ENCODE measurements at places on chromosomes 3 and 15. TPM values are rescaled to one million over a fixed set of nuclear protein-coding genes. Genes with fewer than 3 reads are reported as not detected.

Gene C3orf20
- polyA plus RNA-seq: not detected

Gene USP50
- polyA plus RNA-seq: 6.3 TPM

Gene APEH
- 178 TPM for polyA plus RNA-seq

Gene TRPM1
- 0.17 TPM for polyA plus RNA-seq

Gene VEPH1
- polyA plus RNA-seq: 9.6 TPM

Gene ASB14
- 0.38 TPM for polyA plus RNA-seq

Gene NEO1
- 8.4 TPM for polyA plus RNA-seq

Gene PAQR5
- polyA plus RNA-seq: 8.7 TPM

Gene CGNL1
- polyA plus RNA-seq: 19.4 TPM

Gene UACA
- 25.9 TPM for polyA plus RNA-seq

Gene DPPA2
- polyA plus RNA-seq: 18.9 TPM

Gene MINAR1
- polyA plus RNA-seq: 0.28 TPM

Gene CDC25A
- polyA plus RNA-seq: 17.7 TPM

DNA sequence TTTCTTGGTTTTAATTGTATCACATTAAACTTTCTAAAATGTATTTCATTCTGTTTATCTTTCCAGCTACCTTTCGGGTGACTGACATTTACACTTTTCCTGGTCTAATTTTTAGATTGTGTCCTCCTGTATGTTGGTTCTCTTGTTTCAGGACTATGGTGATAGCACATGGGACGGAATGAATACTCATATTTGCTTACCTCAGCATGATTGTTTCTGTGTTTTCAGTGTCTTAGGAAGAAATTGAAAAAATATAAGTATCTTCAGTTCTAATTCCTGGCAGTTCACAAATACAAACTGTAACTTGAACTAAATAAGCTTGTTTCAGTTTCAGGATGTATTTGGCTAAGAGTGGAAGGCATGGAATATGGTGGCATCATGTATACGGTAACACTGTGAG is 80.1 kb upstream of the ROBO1 start:
- DNase-seq: no peak

- no peak for DNase-seq
Observed at GRCh38 chr15:95866711-95867440, 463.6 kb upstream of the NR2F2 start.

GRCh38 chr3:117063930-117064329 is 354.4 kb downstream of the TUSC7 start:
- no peak for DNase-seq

DNA sequence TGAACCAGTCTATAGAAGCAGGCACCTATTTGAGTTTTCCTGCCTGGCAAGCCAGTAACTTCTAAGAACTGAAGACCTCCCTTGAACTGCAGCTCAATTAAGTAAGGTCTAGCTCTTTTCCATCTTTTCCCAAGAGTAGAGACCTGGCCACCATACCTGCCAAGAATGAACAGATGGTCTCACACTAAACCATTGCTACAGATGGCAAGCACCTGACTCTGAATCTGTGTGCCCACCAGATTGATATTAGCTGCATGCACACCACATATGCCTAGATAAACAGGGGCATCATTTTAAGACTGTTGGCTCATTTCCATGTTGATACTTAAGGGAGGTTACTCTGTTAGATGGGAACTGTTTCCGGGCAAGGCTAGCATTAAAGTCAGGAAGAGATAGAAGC is 34.8 kb upstream of the GSK3B start:
- no peak for DNase-seq

DNA sequence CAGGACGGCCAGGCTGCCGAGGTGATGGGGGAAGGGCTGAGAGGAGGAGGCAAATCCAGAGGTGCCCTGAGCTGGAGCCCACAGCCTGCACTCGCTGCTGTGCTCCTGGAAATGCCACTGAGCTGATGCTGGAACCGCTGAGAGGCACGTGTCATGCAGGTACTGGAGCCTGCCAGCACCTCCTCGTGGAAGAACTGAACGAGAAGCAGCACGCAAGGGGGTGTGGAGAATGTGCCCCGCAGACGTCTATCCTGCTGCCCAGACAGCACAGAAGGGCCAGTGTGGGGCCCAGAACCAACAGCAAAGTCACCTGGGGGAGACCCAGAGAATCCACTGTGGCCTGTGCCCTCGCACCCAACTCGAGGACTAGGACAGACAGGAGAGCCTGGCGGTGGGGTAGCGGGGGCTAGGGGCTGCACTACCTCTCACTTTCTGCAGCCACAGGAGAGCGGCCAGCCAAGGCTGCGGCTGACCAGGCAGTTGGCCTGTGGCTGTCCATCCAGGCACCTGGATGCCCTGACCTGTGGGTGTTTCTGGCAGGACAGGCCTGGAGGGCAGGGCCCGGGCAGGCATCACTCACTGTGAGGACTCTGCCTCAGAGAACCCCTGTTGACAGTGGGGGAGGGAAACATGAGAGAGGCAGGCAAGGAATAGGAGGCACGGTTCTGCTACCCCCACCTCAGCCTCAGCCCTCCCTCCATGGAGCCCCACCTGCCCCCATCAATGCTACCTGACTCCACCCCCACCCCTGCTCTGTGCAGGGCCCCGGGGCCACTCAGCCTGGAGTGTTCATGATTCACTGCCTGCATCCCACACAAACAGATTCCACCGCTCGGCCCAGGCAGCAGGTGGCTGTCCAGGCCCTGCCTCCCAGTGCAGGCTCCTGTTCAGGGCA is 213.1 kb downstream of the TBC1D2B start:
- DNase-seq: peak; percentile 38

GRCh38 chr3:47617086-47618010 is 38.7 kb upstream of the CSPG5 start:
- no peak for DNase-seq

GRCh38 chr3:142180761-142181362 is 31.5 kb upstream of the TFDP2 start:
- DNase-seq: peak; percentile 71

GRCh38 chr3:197950677-197951061 is 679 bp downstream of the RPL35A start:
- DNase-seq: no peak

DNA sequence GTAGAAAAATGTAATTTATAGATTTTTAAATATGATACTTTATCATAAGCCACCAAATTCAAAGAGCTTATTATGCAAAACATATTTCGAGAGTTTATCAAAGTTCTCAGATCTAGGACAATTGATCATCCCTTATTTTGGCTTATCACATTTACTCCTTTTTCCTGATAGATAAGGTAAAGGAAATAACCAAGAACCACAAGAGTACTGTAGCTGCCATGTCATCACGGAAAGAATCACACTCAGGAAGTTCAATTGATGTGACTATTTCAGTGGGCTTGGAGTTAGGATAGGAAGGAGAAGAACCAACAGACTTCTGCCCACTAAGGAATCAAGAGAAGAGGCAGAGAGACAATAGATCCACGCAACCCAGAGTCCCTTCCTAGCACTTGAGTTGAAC is 142.7 kb upstream of the TMCO5A start:
- DNase-seq: no peak

DNA sequence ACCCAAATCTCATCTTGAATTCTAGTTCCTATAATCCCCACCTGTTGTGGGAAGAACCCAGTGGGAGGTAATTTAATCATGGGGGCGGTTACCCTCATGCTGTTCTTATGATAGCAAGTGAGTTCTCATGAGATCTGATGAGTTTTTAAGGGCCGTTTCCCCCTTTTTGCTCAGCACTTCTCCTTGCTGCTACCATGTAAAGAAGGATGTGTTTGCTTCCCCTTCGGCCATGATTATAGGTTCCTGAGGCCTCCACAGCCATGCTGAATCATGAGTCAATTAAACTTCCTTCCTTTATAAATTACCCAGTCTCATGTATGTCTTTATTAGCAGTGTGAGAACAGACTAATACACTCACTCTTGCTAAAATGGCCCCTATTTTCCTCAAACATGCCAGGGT is 374.7 kb downstream of the TUSC7 start:
- DNase-seq: no peak

DNA sequence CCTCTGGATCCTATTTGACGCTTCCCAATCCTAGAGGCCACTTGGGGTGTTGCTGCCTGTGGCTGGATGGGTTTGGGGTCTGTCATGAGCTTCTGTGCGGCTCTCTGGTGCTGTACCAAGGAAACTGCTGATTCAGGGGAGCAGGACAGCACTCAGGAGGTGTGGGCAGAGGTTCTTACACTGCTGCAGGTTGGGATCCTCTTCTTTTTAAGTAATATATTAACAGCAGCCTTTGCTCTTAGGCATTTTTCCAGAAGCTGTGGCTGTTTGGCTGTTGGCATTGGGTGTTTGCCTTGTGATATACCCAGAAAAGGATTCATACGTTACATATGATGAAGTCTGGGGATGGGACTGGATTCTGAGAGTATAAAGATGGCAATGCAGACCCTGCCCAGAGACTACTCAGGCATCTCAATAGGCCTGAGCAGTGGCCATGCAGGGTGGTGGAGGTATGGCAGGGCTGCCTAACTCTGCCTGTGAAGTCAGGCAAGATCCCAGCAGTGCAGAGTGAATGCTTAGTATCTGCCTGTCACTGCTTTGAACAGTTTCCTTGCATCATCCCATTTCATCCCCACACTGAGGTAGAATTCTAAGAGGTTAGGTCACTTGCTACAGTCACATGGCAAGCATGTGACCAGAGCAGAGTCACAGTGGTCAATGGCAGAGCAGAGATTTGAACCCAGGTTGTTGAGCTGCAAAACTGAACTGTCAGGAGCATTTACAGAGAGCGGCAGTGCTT is 3.9 kb downstream of the ABHD6 start:
- peak; percentile 28 for DNase-seq

DNA sequence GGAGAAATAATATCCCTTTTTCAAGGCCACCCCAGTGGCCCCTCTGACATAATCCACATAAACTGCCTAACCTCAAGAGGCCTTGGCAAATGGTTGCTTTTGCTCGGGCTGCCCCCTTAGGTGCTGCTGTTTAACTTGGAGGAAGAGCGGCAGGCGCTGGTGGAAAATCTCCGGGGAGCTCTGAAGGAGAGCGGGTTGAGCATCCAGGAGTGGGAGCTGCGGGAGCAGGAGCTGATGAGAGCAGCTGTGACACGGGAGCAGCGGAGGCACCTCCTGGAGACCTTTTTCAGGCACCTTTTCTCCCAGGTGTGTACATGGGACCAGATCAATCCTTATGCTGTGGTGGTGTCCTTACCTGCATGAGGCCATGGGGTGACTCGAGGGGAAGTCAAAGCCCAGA is 15.0 kb downstream of the DUOX1 start:
- no peak for DNase-seq

DNA sequence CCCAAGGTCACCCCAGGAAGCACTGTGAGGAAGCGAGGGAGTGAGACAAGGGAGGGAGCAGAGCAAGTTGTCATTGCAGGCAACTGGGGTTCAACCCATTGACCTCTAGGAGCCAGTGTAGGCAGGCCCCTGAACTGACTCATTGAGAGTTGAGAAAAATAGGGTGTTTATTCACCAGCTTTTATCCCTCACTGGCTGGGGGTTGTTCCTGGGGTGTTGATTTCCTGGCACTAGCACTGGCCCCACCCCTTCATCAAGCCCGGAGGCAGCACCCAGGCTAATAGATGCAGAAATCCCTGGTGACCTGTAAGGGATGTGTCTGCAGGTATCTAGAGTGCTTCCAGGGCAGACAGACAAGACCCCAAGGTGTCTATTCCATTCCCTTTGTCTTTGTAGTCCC is 183.9 kb downstream of the ARRDC4 start:
- no peak for DNase-seq

GRCh38 chr3:160676547-160677303 is at the start of gene ARL14:
TSS of gene ARL14 (plus strand) at chr3:160677160. CDS start at chr3:160677347, 187 bp downstream.
- DNase-seq: no peak

DNA sequence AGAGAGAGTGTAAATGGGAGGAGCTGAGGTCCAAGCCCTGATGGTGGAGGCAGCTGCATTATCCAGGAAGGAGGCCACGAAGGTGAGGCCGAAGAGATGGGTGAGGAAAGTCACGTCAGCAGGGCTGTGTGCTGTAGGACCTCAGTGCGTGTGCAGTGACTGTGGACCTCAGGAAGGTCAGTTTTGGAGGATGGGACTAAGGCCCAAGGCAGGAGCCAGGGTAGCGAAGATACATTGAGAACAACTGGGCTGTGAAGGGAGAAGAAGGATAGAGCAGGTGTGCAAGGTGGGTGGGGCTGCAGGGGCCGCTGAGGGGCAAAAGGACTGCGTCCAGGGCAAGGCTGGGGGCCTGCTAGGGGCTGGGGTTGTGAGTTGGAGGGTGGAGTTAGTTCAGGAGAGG is 4.9 kb downstream of the KLHL40 start:
- no peak for DNase-seq

- no peak for DNase-seq
Observed at GRCh38 chr3:29454161-29454611, 173.3 kb downstream of the RBMS3 start.

- no peak for DNase-seq
Observed at GRCh38 chr15:61684749-61685467, 375.3 kb downstream of the VPS13C start.

- DNase-seq: no peak
Observed at GRCh38 chr3:157135671-157136396, 24.1 kb downstream of the CCNL1 start.

- no peak for DNase-seq
Observed at GRCh38 chr15:95018888-95019545, 787.7 kb downstream of the MCTP2 start.

DNA sequence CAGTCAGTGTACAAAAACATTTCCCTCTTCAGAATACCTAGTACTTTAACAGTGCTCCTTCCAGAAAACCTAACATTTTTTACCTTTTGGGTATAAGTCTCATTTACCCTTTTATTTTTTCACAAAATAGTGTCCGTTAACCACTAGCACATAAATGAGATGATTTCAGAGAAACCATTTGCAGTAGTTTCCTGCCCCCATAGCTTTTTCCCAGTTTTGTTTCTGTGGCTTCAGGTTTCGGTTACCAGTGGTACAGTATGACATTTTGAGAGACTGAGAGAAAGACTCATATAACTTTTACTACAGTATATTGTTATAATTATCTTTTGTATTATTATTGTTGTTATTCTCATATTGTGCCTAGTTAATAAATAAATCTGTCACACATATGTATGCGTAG is 6.2 kb upstream of the RBMS3 start:
- no peak for DNase-seq

DNA sequence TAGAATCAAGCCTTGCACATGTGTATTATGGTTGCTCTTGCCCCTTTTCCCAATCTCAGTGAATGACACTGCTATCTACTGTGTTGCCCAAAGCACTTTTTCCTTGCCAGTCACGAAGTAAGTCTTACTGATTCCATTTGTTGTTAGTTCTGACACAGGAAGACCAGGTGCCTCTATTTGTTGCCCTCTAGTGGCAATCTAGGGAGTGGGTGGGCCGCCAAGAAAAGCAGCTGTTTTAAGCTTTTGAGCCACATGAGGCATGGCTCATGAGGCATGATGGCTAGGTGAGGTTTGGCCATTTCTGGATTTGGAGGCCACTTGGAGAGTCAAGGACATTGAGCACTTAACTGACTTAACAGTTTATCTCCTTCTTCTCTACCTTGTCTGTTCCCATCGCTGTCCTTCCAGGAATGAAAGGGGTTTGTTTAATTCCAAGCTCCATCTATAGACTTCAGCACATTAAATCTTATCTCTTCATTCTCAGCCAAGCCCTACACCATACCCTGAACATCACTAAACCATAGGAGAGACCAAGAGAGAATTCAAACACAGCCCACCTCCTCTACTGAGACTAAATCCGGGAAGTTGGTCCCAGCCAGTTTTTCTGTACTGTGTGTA is 103.1 kb downstream of the HCN4 start:
- DNase-seq: peak; percentile 87

- peak; percentile 95 for DNase-seq
Observed at GRCh38 chr15:77543159-77543882, 89.4 kb downstream of the LINGO1 start.

GRCh38 chr3:2372306-2372705 is 273.6 kb downstream of the CNTN4 start:
- DNase-seq: no peak
